ENCODE measurements at places on chromosomes 5 and 9. TPM values are rescaled to one million over a fixed set of nuclear protein-coding genes. Genes with fewer than 3 reads are reported as not detected.
A peak's percentile ranks its signal among the peaks of the same experiment; 100 is the strongest.

SLC6A3 gene
- polyA plus RNA-seq, result not detected

DDX4 gene
- polyA plus RNA-seq, result not detected

IFT74 gene
- 4.5 TPM for polyA plus RNA-seq

PLAC8L1 gene
- polyA plus RNA-seq, result 0.27 TPM

MEIKIN gene
- not detected for polyA plus RNA-seq

DNA sequence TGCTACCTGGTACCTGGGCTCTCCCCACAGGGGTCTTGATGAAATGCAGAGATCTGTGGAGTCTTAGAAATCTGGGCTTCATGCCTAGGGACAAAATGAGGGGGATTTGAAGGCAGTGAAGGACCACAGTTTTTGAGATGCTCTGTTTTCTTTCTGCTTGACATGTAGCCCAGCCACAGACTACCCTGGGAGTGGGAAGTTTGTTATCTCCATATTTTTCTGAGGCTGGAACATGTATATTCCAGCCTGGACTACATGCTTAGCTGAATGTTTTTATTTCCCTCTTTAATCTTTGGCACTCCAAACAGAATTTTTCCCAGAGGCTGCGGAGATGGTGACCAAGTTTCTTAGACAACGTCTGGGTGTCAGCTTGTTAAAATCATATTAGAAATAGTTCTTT is 252.9 kb downstream of the PAPPA start:
- no peak for DNase-seq

- DNase-seq, result no peak
Measured at GRCh38 chr5:159345336-159345735, 15.0 kb upstream of the IL12B start.

DNA sequence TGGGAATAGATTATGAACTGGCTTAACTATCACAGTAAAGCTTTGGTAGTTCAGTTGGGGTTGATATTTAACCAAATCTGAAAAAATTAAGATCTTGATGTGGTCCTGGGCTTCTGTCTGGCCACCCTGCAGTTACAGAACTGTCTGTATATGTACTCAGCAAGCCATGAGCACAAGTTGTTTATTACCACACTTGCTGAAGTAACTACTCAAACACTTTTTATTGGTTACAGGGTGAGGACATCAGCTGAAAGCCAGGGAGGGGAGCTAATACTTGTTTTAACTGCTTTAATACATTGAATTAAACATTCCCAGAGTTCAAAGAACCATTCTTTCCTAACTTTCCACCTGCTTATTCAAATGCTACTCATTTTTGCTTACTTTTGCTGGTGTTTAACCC is 29.4 kb upstream of the KCNN2 start:
- no peak for DNase-seq

DNA sequence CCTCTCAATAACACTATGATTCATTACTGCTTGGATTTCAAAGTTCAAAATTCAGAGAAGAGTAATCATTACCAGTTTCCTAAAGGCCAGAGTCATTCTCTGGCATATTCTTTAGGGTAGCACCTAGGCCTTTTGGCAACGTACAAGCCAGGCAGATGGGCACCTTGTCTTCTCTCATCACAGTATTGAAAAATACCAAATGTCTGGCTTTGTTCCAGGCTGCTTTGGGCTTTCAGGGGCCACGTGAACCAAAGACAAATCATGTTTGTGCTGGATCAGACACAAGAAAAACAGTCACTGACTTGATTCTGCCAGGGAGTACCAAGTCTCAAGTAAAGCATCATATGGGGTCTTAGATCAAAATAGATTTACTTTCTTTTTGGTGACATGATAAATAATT is 15.5 kb downstream of the MEGF9 start:
- no peak for DNase-seq

GRCh38 chr9:94745806-94746540 is 19.5 kb downstream of the AOPEP start:
- no peak for DNase-seq

DNA sequence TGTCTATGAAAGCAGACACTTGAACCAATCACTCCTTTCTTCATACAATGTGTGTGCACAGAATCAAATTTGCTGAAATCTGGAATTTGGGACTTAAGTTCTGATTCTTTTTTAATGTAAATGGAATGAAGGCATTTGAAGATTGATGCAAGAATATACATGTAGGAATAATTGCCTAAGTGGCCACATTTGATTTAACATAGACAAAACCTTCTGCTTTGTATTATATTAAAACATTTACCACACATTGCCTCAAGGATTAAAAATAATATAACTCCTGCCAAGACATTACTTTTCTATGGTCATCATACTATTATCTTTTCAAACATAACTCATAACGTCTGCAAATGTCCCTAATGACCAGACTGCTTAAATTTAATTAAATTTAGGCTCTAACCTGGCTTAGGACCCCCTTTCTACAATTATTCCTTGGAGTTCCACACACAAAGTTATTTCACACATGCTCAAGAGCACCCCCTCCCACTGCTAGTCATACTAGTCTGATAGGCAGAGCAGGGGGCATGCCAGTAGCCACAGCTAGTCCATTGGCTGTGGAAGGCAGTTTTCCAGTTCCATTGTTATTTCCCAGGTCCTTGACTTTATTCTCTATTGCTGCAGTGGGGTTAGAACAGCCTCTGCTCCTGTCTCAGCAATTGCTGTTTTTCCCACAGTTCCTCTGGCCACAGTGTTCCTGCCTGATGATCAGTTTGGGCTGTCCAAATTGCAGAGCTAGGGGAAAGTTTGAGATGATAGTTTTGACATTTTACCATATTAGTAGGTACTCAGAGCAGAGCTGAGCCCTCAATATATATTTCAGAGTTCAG is 360.6 kb upstream of the GRAMD2B start:
- no peak for DNase-seq

GRCh38 chr5:57696825-57697570 is 214.4 kb upstream of the ACTBL2 start:
- DNase-seq, result peak; percentile 47

DNA sequence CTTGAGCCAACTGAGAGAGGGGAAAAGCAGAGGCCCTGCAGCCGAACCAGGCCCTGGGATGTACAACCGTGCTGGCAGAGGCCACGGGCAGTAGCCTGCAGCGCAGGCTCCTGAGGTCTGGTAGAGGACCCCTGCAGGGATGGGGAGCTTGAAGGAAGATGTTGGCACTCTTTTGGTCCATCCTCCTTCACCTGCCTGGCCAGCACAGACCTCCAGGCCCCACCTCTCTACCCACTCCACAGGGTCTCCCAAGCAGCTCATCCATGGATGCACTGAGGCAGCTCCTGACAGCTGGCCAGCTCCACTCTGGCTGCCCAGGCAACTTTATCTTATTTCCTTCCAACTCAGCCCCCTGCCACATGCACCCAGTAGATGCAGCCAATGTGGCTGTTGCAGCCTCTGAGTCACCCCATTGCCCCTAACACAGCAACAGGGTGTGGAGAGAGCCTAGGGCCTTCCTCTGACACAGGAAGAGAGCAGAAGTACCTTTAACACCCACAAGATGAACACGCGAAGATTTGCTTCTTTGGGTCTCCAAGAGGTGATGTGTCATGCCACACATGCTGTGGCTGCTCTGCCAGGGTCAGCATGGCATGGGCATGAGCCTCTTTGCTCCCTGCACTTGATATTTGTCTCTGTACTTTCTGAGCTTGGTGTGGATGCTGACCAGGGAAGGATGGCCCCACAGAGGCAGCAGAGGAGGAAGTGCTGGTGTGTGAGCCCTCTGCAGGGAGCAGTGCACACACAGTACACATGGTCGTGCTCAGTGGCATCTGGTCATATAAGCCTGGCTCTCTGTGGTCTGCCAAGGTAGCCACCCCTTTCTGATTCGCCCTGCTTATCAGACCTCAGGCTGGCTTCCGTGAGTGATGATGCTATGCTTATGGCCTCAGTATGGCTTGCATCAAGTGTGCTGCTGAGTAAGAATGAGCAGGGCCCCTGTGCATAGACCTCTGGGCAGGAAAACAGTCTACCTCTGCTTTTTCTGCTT is 117.2 kb downstream of the NRG2 start:
- no peak for DNase-seq

DNA sequence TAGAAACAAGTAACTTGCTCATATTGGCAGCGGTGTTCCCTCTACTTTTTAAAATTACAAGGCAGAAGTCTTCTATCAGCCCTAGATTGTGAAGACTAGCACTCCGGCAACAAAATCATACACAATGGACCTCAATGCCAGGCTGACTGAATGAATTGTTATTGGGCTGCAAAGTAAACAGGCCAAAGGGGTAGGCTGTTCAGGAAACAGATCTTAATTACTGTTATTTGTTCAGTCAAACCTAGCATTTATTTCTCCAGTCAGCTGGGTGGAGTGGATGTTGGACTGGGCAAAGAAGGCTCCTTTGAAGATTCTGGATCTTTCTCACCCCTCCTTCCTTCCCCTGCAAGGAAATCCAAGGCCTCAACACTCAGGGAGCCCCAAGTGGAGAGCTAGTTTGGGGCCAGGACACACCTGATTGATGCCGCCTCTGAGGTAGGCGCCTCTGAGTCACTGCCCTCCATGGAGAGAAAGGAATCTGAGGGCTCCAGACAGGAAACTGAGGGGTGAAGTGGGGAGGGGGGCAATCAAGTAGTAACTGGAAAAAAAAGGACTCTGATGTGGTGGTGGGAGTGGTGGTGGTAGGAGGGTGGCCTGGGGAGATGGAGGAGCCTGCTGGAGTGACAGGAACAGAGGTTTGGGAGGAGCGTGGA is 35.5 kb downstream of the SERINC5 start:
- DNase-seq, result no peak

GRCh38 chr9:101387871-101388506 is 3.2 kb upstream of the BAAT start:
- peak; percentile 46 for DNase-seq

DNA sequence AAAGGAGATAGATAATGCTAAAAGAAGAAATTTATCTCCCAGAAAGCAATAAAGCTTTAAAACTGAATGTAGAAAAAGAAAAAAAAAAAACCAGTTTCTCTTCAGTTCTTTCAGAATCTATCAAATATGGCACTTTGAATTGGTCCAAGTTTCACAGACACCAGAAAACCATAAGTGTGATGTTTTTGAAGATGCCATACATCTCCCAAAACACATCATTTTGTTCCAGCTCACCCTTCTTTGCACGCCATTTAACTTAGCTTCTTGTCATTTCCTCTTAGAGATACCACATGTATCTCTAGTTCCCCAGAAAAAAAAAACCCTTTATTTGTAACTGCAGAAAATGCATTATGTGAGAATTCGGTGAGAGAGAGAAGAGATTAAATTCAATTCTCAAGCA is 46.1 kb upstream of the MAMDC2 start:
- DNase-seq, result no peak
